Neural cell (in vitro differentiated cells): ENCODE measurements at places on chromosomes 6 and 20. TPM values are rescaled to one million over a fixed set of nuclear protein-coding genes. Genes with fewer than 3 reads are reported as not detected.

COL9A3 gene
- polyA plus RNA-seq, result 1.0 and 3.1 TPM in 2 replicates

FAM83C gene
- not detected in 2 replicates for polyA plus RNA-seq

WFDC5 gene
- polyA plus RNA-seq, result not detected in 2 replicates

RSPH4A gene
- 10.2 and 11.0 TPM in 2 replicates for polyA plus RNA-seq
